ENCODE measurements at places on chromosomes 16 and 17. TPM values are rescaled to one million over a fixed set of nuclear protein-coding genes. Genes with fewer than 3 reads are reported as not detected.

CLDN9 gene
- not detected for total RNA-seq

MYH11 gene
- total RNA-seq = 0.13 TPM

WSB1 gene
- total RNA-seq = 116 TPM

TMEM88 gene
- 0.40 TPM for total RNA-seq

NTN3 gene
- total RNA-seq = 0.40 TPM

CTRL gene
- 0.75 TPM for total RNA-seq

TEKT5 gene
- 0.12 TPM for total RNA-seq
